Activated CD8-positive, alpha-beta memory T cell treated with anti-CD3 and anti-CD28 coated beads, Interleukin-2, amount 10 ng/mL, durations not matched to agents 7 days and 5 days (primary cell): ENCODE measurements at places on chromosomes 6 and 20. TPM values are rescaled to one million over a fixed set of nuclear protein-coding genes. Genes with fewer than 3 reads are reported as not detected.

Gene PRDM1
- 132 TPM for total RNA-seq

Gene HLA-DRB1
- 189 TPM for total RNA-seq

Gene CNR1
- not detected for total RNA-seq

- H3K27me3 ChIP-seq = no peaks in the 10 kb centered on the region
- H3K4me1 ChIP-seq = peaks cover 60% of the 10 kb centered on the region
- no peak overlapping the region for H3K4me3 ChIP-seq
These were observed 21.6 kb upstream of the MYB start for GRCh38 chr6:135159531-135159930.

Gene FLOT1
- 184 TPM for total RNA-seq

GRCh38 chr6:138671351-138671750 lies 102.2 kb upstream of the CCDC28A start:
- H3K4me1 ChIP-seq = no peaks in the 10 kb centered on the region
- H3K36me3 ChIP-seq = no peaks in the 10 kb centered on the region
- DNase-seq = no peak
- H3K27me3 ChIP-seq = peaks cover 20% of the 10 kb centered on the region
- no peak overlapping the region for H3K27ac ChIP-seq

Gene SNRPB
- 335 TPM for total RNA-seq

DNA sequence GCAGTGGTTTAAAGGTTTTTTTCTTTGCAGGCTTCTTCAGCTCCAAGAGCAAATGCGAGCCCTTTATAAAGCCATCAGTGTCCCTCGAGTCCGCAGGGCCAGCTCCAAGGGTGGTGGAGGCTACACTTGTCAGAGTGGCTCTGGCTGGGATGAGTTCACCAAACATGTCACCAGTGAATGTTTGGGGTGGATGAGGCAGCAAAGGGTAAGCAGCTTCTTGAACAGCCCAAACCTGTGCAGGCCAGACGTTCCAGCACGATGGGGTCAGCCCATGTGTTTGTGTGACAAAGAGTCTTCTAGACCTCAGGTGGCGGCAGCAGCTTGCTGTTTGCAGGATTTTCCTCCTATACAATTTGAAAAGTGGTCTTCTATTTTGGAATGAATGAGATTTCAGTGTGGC lies 17.7 kb downstream of the DSP start:
- peaks cover 72% of the 10 kb centered on the region for H3K27me3 ChIP-seq
- no peaks in the 10 kb centered on the region for H3K4me1 ChIP-seq
- DNase-seq = no peak
- H3K4me3 ChIP-seq = no peak overlapping the region
- no peaks in the 10 kb centered on the region for H3K36me3 ChIP-seq

DNA sequence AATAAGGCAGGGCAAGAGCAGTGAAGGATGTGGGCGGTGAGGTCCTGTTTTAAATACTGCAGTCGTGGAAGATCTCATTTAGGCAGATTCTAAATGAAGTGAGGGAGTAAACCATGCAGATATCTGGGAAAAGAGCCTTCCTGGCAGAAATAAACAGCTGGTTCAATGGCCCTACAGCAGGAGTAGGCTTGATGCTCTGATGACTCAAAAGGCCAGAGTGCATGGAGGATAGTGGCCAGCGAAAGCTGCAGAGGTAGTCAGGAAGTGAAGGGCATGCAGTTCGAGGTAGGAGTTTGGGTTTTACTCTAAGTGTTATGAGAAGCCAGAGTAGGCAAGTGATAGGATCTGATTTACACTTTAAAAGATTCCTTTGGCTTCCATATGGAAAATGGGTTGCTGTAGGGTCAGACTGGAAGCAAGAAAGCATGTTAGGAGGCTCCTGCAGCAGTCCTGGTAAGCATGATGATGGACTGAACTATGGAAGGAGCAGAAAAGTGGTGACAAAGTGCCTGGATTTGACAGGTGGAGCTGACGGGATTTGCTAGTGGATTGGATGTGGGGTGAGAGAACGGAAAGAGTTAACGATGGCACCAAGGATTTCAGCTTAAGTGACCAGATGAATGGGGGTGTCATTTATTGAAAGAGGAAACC lies 150.0 kb downstream of the GJA10 start:
- no peak overlapping the region for H3K4me3 ChIP-seq
- DNase-seq = peak; percentile 51
- H3K27ac ChIP-seq = no peak overlapping the region
- H3K27me3 ChIP-seq = no peaks in the 10 kb centered on the region

GRCh38 chr6:7156643-7157278 lies 49.0 kb downstream of the RREB1 start:
- H3K4me1 ChIP-seq = peaks cover 60% of the 10 kb centered on the region
- peaks cover 6% of the 10 kb centered on the region for H3K36me3 ChIP-seq
- H3K4me3 ChIP-seq = no peak overlapping the region

DNA sequence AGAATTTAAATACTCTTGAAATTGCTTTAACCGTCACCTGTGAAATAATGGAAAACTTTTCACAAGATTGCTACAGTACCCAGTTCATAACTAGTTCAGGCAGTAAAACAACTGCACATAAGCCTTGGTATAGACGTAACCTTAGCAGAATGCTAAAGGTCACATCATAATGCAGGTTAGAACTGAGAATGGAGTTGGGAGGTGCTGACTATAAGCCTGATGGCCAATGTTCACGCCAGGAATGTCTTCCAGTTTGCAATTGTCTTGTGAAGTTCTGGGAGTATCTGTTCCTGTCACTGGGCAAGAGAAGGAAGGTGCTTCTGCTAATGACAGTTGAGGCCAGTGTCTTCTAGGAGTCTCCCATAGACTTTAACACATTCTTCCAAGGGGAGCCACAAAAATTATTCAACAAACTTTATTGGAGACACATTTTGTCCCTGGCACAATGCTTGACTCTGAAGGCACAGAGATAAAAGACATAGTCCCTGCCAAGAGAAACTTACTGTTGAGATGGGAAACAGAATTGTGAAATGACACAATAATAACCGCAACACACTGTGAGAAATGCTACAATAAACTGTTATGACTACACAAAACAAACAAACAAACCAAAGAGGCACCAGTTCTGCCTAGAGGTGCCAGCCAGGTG lies 24.6 kb upstream of the CEP162 start:
- H3K36me3 ChIP-seq = no peaks in the 10 kb centered on the region
- no peak for DNase-seq
- H3K4me1 ChIP-seq = no peaks in the 10 kb centered on the region
- no peak overlapping the region for H3K4me3 ChIP-seq
- no peak overlapping the region for H3K27ac ChIP-seq
- H3K27me3 ChIP-seq = peaks cover 20% of the 10 kb centered on the region

Gene MATN4
- 2.2 TPM for total RNA-seq

Gene GTPBP2
- 117 TPM for total RNA-seq

GRCh38 chr20:58918621-58919020 lies 62.4 kb upstream of the NELFCD start:
- H3K36me3 ChIP-seq = no peaks in the 10 kb centered on the region
- H3K4me3 ChIP-seq = no peak overlapping the region
- peaks cover 7% of the 10 kb centered on the region for H3K27me3 ChIP-seq
- DNase-seq = no peak
- no peaks in the 10 kb centered on the region for H3K4me1 ChIP-seq

DNA sequence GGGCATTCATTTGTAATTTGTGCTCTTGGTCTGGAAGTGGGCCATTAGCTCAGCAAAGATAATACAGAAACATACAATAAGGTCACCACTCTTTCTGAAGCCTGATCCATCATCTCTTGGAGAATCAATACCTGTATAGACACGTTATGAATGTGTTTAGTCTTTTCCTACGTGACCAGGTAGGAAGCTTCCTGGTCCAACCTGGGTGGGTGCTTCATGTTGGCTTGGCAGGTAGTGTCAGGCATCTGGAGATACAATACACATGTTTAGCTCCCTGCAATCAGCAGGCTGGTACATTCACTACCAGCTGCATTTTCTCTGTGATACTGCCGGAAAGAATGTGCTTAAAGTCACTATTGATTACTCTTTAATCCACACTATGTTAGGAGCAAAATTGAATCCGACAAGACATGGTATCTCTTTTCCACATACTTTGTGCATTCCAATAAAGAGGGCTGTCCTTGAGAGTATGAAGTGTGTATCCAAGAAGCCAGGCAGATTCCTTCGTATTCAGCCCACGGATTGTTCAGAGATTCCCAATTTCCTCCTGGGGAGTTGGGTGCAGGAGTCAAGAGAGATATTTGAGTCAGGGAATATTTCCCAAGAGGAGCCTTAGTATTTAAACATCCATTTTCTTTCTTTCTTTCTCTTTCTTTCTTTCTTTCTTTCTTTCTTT lies 49.9 kb upstream of the RANBP9 start:
- peak overlapping the region; percentile 41 for H3K27ac ChIP-seq
- peaks cover 6% of the 10 kb centered on the region for H3K36me3 ChIP-seq
- no peak for DNase-seq
- H3K27me3 ChIP-seq = no peaks in the 10 kb centered on the region
- no peak overlapping the region for H3K4me3 ChIP-seq
- peaks cover 39% of the 10 kb centered on the region for H3K4me1 ChIP-seq

Gene TAGAP
- total RNA-seq = 53.0 TPM

DNA sequence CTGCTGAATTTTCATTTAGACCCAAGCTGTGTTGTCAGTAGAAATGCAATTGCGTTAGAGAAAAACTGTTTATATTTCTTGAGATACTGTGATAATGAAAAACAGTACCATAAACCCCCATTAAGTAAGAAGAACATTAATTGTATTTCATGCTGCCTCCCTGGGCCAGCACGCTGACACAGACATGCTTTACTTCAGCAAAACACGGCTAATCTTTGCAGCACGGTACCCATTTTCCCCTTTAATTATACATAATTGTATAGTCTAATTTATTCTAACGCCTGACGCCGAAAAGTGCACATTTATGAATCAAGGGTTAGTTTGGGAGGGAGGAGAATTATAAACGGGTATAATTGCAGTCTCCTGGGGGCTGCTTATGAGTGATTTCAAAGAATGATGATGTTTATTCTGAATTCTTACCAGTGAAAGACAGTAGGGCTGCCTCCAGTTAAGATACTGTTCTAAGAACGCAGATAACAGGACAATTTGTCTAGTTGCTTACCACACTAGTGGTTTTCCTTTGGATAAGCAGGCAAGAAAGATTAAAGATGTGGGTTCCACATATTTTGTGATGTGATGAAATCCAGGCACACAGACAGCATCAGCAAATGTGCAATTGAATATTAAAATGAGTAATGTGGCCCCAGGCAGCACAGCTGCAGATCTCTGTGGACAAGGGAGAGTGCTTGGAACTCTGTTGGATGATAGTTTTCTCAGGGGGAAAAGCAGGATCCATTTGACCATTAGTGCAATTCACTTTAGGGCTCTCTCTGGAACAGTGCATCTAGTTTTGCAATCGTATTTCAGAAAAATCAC lies 4.7 kb upstream of the SULF2 start:
- no peak overlapping the region for H3K27ac ChIP-seq
- peaks cover 8% of the 10 kb centered on the region for H3K4me1 ChIP-seq
- H3K4me3 ChIP-seq = no peak overlapping the region
- H3K27me3 ChIP-seq = peaks cover 64% of the 10 kb centered on the region

DNA sequence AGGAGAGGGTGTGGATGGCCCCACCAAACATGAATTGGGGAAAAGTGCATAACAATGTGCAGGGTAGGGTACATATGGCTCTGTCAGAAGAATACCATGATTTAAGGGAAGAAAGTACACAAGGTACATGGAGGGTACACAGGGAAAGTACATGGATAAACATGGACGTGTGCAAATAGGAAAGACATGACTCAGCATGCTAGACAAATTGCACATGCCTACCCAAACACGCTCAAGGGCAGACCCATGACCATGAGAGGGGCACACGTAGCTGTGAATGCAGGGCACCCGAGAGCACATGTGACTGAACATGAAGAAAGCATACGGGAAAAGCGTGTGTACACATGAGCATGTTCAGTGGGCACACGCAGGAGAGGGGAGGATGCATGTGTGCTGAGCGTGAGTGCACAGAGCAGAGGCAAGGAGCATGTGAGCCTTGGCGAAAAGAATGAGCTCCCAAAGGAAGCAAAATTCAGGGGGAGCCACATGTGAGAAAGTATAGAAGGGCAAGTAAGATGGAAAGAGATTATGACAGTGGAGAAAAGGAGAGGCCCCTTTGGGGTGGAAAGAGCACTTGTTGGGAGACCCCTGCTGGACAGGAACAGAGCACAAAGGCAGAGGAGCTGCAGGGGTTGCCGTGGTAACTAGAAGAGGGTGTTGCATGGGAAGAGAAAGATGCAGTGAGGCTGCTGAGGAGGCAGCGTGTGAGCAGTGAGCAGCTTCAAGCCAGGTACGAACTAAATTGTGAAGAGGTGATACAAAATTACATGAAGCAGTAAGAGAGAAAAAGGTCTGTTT lies 17.8 kb downstream of the OR2H2 start:
- no peaks in the 10 kb centered on the region for H3K27me3 ChIP-seq
- H3K4me1 ChIP-seq = no peaks in the 10 kb centered on the region
- H3K36me3 ChIP-seq = no peaks in the 10 kb centered on the region
- no peak for DNase-seq
- no peak overlapping the region for H3K4me3 ChIP-seq

Gene ULBP2
- total RNA-seq = 0.99 TPM

Gene GNAS-AS1
- total RNA-seq = 1.8 TPM

- H3K4me3 ChIP-seq = no peak overlapping the region
- H3K27me3 ChIP-seq = peaks cover 4% of the 10 kb centered on the region
- peaks cover 1% of the 10 kb centered on the region for H3K4me1 ChIP-seq
- H3K27ac ChIP-seq = no peak overlapping the region
These were observed 277.3 kb downstream of the ZNF217 start for GRCh38 chr20:53316206-53316937.

Gene PRICKLE4
- total RNA-seq = not detected

DNA sequence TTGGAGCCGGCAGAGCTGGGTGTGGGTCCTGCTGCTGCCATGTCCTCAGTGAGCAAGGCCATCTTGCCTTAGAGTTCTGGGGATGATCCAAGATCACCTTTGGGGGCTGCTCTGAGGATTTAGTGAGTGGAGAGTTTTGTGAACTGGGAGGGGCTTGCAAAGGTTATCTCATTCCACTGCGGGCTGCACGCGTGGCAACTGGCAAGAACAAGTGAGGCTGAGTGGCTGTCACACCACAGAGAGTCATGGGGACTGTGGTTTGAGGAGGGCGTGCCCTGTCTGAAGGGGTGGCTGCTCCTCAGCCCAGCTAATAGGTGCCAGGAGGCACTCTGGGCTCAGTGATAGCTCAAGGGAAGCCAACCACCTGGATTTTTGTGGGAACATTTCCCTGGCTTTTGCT lies 37.6 kb downstream of the TTLL9 start:
- no peak overlapping the region for H3K4me3 ChIP-seq
- no peak overlapping the region for H3K27ac ChIP-seq
- H3K4me1 ChIP-seq = no peaks in the 10 kb centered on the region
- no peaks in the 10 kb centered on the region for H3K36me3 ChIP-seq
- peaks cover 9% of the 10 kb centered on the region for H3K27me3 ChIP-seq
